ENCODE measurements at places on chromosomes 7 and 10.
A peak's percentile ranks its signal among the peaks of the same experiment; 100 is the strongest.

DNA sequence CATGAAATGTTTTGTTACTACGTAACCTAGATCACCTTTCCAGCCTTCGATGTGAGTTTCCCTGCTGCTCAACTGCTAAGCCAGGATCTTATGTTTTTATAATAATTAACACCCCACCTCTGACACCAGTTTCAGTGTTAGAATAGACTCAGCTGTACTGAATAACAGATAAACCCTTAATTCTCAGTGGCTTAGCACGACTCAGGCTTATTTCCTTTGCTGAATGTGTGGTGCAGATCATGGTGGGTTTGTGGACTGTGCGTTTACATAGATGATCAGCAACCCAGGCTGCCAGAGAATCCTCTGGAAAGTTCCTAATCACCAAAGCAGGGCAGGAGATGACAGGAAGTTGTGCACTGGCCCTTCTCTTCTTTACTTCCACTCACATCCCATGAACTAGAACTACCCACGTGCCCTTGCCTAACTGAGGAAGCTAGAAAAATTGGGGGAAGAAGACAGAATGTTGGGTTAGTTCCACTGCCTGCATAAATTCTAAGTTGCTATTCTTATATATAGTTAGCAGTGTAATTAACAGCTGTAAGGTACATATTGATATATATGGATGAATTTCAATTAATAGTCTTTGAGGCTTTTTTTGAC, 111.8 kb downstream of the MAPK8 start:
- DNase-seq, result no peak

DNA sequence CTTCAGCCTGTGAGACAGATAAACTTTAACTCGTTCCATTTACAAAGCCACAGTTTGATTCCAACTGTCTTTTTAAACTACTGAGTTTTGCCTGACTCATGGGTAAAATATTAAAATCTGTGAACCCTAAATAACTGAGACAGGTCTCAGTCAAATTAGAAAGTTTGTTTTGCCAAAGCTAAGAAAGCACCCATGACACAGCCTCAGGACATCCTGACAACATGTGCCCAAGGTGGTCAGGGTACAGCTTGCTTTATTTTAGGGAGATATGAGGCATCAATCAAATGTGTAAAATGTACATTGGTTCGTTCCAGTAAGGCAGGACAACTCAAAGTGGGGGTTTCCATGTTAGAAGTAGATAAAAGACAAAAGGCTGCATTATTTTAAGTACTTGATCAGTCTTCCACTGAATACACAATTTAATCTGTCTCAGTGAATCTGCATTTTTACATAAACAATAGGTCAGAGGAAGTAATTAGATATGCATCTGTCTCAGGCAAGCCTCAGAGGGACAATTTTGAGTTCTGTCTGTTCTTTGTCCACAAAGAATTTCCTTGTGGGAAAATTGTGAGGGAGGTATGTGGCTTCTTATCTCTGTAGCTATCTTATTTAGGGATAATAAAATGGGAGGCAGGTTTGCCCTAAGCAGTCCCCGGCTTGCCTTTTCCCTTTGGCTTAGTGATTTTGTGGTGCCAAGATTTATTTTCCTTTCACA, 11.0 kb upstream of the PIP start:
- DNase-seq, result peak; percentile 74

- DNase-seq, result no peak
Measured at GRCh38 chr10:128483216-128483615, 357.0 kb upstream of the MKI67 start.

- DNase-seq, result no peak
Measured at GRCh38 chr10:22434521-22434920, 89.2 kb downstream of the SPAG6 start.

DNA sequence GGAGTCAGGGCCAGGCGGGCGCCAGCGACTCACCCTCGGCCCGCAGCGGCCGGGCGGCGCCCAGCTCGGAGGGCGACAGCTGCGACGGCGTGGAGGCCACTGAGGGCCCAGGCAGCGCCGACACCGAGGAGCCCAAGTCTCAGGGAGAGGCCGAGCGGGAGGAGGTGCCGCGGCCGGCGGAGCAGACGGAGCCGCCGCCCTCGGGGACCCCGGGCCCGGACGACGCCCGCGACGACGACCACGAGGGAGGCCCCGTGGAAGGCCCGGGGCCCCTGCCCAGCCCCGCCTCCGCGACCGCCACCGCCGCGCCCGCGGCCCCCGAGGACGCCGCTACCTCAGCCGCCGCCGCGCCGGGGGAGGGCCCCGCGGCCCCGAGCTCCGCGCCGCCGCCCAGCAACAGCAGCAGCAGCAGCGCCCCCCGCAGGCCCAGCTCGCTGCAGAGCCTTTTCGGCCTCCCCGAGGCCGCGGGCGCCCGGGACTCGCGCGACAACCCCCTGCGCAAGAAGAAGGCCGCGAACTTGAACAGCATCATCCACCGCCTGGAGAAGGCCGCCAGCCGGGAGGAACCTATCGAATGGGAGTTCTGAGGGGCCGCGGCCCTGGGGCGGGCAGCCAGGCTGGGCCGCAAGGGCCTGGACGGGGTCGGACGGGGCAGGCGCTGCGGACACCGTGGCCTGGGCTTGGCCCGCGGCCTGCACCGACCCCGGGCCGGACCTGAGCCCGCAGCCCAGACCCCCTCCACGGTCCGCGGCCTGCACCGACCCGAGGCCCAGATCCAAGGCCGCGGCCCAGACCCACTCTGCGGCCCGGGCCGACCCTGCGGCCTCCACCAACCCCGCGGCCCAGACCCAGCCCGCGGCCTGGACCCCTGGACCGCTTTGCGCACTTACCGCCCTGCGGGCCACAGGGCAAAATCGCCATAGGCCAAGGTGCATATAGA, 37.9 kb upstream of the SH2B2 start:
- no peak for DNase-seq

DNA sequence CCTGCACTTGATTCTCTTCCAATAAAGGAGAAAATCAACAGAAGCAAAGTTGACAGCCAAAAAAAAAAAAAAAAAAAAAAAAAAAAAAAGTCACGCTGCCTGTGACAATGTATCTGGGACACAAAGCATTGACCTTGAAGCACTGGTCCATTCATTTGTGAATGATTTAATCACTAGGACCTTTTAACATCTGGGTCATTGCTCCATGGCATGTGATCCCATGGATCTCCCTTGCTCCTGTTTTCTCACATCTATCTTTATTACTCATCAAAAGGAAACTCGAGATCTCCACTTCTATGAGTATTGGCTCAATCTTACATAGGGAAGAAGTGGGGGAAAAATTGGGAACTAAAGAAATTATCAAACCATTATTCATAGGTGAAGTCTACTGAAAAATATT, 89.6 kb upstream of the SMIM30 start:
- DNase-seq, result no peak

GRCh38 chr10:100182281-100182680, 3.5 kb downstream of the ERLIN1 start:
- no peak for DNase-seq

DNA sequence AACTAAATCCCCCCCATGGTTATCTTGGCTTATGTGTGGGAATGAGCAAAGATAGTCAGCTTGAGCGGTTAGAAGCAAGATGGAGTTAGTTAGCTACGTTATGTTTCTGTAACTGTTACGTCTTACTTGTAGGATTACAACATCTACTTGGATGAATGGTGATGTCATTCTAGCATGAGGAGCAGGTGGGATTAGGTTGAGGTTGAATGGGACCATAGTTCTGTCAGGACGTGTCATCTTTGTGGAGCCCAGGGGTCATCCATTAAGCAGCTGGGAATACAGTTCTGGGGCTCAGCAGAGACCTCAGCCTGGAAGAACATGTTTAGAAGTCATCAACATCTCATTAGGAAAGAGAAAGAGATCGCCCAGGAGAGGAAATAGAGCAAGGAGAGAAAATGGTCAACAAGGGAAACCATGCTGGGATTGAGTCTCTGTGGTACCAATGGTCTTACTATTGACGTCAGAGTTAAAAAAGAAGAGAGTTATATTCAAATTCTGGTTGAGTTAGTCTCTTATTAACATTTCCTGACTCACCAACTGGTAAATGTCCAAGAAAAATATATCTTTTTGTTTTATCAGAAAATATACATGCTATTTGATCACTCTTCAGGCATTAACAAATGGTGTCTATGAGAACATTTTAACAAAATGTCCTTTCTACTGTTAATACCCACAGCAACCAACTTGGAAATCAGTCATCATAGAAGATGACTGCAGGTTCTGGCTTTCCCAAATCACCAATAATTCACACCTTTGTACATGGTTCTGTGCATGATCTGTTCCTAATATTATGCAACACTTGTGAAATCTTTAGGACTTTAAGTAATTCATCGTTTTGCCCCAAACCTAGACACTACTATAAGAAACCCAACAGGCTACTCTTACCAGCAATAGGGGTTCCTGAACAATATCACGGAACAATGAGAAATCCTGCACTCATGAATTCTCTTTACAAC, 96.9 kb downstream of the KIAA1217 start:
- DNase-seq, result no peak

- no peak for DNase-seq
Measured at GRCh38 chr10:121454781-121455180, 143.5 kb downstream of the FGFR2 start.

GRCh38 chr10:44030132-44030531, 354.8 kb downstream of the CXCL12 start:
- no peak for DNase-seq

DNA sequence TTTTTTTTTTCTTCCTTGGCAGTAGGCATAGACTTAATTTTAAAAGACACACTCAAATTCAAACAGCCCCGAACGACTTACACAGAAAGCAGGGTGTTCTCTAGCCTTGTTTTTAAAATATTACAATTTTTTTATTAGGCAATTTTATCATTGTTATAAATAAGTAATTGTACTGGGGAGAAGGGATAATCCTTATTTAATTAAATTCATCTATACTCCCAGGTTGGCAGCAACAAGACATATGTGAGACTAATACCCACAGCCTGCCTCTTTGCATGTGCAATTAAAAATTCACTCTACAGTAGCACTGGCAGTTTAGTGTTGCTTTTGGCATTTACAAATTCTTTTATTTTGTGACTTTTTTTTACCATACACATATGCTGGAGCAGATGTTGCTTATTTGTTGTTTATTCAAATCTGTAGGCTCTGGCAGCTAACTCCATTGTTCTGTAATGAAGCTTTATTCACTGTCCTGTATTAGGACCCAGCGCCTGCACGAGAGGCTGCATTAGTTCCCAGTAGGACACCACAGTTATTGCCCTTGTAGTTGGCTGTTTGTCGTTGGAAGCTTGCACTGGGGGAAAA, 84.9 kb upstream of the PPP1R17 start:
- no peak for DNase-seq

All from COLO829 (cell line).